NCI-H460 (cell line): ENCODE measurements at places on chromosomes 7 and 10. TPM values are rescaled to one million over a fixed set of nuclear protein-coding genes. Genes with fewer than 3 reads are reported as not detected.
A peak's percentile ranks its signal among the peaks of the same experiment; 100 is the strongest.

- no peak for DNase-seq
Observed at GRCh38 chr10:119478111-119478802, 64.3 kb downstream of the RGS10 start.

- peak; percentile 55 for DNase-seq
Observed at GRCh38 chr7:91759205-91759863, 121.2 kb downstream of the MTERF1 start.

DNA sequence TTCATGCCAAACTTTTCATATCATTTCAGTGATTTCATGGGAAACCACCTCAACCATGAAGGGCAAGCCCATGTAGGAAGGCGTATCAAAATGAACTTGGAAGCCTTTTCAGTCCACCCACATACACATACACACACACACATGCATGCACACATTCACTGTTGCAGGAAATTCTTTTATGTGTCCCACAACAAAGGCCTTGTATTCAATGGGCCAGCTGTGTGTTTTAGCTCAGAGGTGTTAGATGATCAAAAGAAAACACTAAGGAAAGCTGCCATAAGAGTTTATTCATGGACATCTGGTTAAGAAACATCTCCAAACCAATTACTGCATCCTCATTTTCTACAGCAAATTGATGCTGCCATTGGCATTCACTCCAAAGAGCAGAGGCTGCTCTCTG, 74.4 kb upstream of the STK17A start:
- DNase-seq = no peak

- DNase-seq = no peak
Observed at GRCh38 chr7:10888861-10889260, 84.8 kb upstream of the PHF14 start.

DNA sequence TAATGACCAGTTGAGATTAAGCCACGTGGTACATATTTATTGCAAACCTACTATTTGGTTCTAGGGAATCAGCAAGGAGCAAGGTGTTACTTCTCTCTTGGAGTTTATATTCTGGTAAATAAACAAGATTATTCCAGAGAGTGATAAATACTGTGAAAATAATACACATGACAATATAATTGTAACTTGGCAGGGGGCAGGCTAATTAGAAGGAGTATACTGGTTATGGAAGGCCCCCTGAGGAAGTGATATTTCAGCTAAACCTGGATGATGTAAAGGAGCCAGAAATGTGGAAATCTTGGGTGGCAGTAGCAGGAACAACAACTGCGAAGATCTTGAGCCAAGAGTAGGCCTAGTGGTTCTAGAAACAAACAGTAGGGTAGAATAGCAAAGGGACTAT, 111.8 kb downstream of the SDK1 start:
- no peak for DNase-seq

GRCh38 chr10:71040846-71041605, 152.7 kb upstream of the PCBD1 start:
- DNase-seq = no peak

- no peak for DNase-seq
Observed at GRCh38 chr10:120145107-120145506, 252.6 kb downstream of the SEC23IP start.

DNA sequence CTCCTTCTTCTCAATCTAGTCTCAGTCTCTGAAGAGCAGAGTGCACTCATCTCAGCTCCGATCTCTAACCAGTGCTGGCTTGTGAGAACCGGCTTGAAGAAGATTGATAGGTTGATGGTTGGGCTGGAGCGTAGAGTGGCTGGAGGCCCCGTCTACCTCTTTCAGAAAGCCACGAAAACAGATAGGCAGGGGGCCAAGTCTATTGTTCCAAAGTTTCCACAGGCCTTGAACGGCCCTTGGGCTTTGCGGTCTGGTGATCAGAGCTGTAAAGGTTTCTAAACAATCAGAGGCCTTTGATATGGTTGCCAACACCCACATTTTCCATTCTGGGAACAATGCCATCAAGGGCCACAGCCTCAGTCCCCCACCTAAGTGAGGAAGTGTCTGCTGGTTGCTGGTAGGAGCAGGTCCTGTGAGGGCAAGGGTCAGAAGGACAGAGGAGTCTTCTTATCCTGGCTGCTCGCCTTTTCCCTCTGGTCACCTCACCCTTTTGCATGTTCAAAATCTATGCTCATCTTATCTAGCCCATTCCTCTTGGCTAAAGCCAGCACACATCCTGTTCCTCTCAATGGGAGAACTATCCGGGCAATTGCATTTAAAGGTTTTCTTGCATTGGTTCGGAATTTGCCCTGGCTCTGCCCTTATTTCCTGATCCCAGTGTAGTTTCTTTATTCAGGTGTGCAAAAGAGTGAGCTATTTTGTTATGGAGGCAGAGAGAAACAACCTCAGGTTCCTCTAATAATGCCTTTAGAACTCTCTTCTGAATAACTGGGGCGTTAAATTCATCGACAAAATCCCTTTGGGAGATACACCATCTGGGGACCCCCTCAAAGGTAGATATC, 70.3 kb upstream of the KMT2E start:
- no peak for DNase-seq

ACSL5 gene
- total RNA-seq = not detected in 2 replicates
